ENCODE measurements at places on chromosomes 5 and 9. TPM values are rescaled to one million over a fixed set of nuclear protein-coding genes. Genes with fewer than 3 reads are reported as not detected.

DNA sequence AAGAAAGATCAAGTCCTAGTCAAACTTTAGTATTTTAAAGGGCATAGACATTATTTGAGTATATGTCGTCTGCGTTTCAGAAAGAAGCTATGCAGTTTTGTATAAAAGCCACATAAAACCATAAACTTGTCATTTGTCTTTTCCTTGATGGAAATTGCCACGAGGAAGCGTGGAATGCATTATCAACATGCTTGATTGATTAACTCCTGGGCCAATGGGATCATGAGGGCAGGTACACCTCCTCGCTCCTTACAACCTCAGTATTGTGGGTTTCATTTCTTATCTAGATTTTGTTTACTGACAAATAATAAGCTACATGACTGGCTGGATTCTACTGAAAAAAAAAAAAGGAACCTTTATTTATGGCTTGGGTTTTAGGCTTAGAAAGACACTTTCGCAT lies 122.5 kb upstream of the RFX3 start:
- no peaks in the 10 kb centered on the region for H3K27me3 ChIP-seq
- no peaks in the 10 kb centered on the region for H3K4me1 ChIP-seq
- H3K36me3 ChIP-seq = no peaks in the 10 kb centered on the region
- H3K27ac ChIP-seq = no peak overlapping the region
- DNase-seq = no peak

DNA sequence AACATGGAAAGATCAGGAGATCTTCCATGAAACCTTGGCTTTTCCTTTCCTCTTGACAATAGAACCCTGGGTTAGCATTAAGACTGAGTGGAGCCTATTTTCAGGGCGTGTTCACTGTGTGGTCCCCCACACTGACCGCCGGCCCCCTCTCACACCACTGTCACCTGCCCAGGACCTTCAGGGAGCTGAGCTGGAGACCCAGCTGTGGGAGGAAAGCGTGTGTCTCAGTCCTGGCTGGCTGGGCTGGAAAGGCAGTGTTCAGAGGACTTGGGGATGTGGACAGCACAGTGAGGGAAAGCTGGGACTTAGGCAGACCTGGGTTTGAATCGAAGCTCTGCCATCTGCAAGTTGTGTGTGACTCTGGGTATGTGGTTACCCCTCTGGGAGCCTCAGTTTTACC lies 268.1 kb downstream of the NSG2 start:
- H3K27me3 ChIP-seq = peaks cover 34% of the 10 kb centered on the region
- H3K4me1 ChIP-seq = peaks cover 7% of the 10 kb centered on the region
- no peak overlapping the region for H3K4me3 ChIP-seq
- H3K27ac ChIP-seq = no peak overlapping the region

The PLAC8L1 gene
- total RNA-seq = not detected

DNA sequence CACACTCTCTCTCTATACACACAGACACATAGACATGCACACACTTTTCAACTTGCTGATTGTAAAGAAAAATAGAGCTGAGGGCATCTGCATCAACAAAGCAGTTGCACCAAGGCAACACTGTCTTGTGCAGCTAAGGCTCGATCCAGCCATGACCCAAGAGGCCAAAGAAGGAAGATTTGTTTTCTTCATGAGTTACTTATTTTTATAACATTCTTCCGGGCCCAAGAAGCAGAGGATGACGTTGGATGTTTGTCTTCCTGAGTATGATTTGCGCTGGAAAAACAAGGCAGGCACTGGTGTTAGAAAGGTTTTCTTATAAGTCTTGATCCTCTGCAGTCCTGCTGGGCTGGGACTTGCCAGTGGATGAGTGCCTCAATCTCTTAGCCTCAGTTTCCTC lies 344.1 kb downstream of the ADAMTS6 start:
- H3K36me3 ChIP-seq = no peaks in the 10 kb centered on the region
- H3K4me3 ChIP-seq = no peak overlapping the region
- no peaks in the 10 kb centered on the region for H3K4me1 ChIP-seq
- peaks cover 2% of the 10 kb centered on the region for H3K27me3 ChIP-seq
- H3K27ac ChIP-seq = no peak overlapping the region

- H3K4me3 ChIP-seq = no peak overlapping the region
- H3K4me1 ChIP-seq = no peaks in the 10 kb centered on the region
- H3K27ac ChIP-seq = no peak overlapping the region
These were observed 20.1 kb downstream of the FIBCD1 start for GRCh38 chr9:130918826-130919558.

The PTPRD gene
- 3.7 TPM for total RNA-seq

DNA sequence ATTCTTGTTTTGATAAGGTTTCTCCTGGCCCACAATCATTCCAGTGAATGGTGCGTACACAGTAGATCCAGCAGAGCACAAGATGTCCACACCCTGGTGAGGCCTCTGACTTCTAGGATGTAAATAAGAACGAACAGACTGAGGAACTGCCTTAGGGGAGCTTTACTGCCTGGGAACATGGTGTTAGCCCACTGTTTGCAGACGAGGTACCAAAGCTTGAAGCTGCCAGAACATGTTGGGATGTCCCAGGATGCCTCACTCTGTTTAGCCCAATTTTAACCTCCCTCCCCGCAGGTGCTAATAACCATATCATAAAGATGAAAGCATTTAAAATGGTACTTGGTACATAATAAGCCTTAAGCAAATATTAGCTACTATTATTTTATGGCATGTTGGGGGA lies 3.5 kb downstream of the LECT2 start:
- no peak overlapping the region for H3K4me3 ChIP-seq
- no peaks in the 10 kb centered on the region for H3K4me1 ChIP-seq
- no peak overlapping the region for H3K27ac ChIP-seq
- no peaks in the 10 kb centered on the region for H3K36me3 ChIP-seq
- no peak for DNase-seq

- no peak overlapping the region for H3K4me3 ChIP-seq
- H3K27me3 ChIP-seq = no peaks in the 10 kb centered on the region
- no peak for DNase-seq
- no peaks in the 10 kb centered on the region for H3K4me1 ChIP-seq
- H3K36me3 ChIP-seq = no peaks in the 10 kb centered on the region
These were observed 207.4 kb downstream of the AGTPBP1 start for GRCh38 chr9:85534340-85534739.

The NUTM2G gene
- total RNA-seq = not detected

The FBN2 gene
- not detected for total RNA-seq

The PSAT1 gene
- 51.8 TPM for total RNA-seq

GRCh38 chr9:27528886-27529315 lies 713 bp downstream of the MOB3B start:
- H3K27me3 ChIP-seq = peaks cover 25% of the 10 kb centered on the region
- H3K36me3 ChIP-seq = no peaks in the 10 kb centered on the region
- peak; percentile 79 for DNase-seq
- H3K4me3 ChIP-seq = peak overlapping the region; percentile 79

DNA sequence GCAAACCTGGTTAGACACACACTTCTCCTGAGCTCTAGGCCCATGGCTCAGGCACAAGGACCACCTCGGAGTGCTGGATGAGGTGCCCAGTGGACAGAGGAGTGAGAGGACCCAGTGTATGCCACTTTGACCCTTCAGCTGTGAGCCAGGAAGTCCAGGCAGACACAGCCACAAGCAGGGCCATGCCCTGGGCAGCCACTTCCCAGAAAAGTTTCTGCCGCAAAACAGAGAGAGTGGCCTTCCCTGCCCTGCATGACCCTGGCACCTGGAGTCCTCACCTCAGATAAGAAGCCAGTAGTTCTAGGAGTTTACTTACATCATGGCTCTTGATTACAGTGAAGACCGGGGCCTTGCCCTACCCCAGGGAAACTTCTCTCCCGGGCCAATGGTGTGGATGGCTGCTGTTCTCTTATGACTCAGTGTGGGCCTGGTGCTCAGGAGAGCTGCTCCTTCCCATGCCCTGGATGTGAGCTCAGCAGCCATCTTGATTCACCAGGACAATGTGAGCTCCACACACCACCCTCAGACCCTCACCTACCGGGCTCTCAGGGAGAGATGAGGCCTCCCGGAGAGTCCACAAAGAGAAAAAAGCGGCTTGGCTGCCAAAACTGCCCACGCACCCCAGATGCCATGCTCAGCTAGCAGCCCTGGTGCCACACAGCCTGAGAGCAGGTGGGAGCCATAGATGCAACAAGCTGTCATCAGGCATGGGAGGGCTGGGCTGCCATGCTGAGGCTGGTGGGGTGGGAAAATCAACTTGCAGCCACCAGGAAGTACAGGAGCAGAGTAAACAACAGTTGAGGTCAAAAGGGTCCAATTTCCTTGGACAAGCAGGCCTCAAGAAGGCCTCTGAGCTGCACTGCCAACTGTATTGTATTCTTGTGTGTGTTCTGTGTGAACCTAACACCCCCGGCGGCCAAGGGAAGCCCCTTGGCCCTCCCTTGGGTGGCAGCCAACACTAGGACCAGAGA lies 11.7 kb upstream of the IRF1 start:
- no peaks in the 10 kb centered on the region for H3K36me3 ChIP-seq
- peak overlapping the region; percentile 100 for H3K27ac ChIP-seq
- H3K4me1 ChIP-seq = peaks cover 58% of the 10 kb centered on the region
- no peak overlapping the region for H3K4me3 ChIP-seq
- DNase-seq = no peak

The GPX8 gene
- total RNA-seq = not detected

DNA sequence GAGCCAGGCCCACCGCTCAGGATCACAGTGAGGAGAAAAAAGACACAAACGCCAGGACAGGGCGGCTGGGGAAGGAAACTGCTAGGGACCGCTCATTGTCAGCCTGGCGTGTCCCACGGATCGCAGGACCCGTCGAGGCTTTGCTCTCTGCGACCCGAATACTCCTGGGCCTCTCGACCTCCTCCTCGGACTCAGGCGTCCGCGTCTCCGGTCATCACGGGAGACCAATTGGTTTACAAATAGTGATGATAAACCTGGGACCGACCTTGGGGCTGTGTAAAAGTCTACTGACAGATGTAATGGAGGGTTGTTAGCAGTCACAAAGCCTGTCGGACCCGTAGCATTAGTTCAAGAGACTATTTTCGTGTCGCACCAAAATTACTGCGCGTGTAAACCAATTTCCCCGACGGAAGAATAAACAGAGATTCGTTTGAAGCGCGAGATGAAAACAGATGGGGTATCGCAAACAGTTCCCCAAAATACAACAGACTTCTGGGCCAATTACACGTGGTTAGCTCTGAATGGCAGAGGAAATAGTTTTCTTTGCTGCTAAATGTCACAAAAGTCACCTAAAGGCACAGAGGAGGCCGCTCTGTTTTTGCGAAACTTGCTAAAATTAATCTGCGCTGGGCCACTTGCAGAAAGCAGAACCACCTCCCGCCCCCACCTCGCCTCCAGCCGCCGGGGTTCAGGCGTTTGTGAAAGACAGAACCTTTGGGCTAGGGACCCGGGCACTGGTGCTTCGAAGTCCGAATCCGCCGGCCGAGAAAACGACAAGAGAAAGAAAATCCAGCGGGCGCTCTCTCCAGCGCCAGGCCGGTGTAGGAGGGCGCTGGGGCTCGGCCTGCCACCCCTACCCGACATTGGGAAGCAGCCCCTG lies 67.6 kb downstream of the FOXD1 start:
- peaks cover 19% of the 10 kb centered on the region for H3K36me3 ChIP-seq
- H3K4me3 ChIP-seq = peak overlapping the region; percentile 41
- DNase-seq = no peak
- peaks cover 54% of the 10 kb centered on the region for H3K27me3 ChIP-seq
- H3K27ac ChIP-seq = no peak overlapping the region

The SPATA31E1 gene
- total RNA-seq = not detected

DNA sequence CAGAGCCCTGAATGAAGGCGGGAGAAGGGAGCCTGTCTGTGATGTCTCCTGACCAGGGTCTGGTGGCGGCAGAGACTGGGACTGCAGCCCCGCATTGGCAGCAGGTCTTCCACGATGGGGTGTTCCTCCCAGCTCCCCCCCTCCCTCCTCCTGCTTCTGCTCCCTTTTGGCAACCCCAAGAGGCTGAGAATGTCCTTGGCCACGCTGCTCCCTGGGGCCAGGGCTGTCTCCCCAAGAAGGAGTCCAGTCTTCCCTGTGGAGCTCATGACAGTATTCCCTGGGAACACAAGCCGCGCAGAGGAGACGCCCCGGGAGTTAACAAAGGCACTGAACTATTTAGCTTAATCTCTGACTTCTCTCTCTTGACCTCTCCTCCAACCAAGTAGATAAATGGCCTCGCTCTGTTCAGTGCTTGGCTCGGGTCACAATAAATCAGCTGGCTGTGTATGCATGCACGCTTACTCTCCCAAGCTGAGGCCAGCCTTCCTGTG lies 84.0 kb upstream of the NEURL1B start:
- H3K4me1 ChIP-seq = no peaks in the 10 kb centered on the region
- no peak for DNase-seq

The ARSK gene
- total RNA-seq = 2.9 TPM

DNA sequence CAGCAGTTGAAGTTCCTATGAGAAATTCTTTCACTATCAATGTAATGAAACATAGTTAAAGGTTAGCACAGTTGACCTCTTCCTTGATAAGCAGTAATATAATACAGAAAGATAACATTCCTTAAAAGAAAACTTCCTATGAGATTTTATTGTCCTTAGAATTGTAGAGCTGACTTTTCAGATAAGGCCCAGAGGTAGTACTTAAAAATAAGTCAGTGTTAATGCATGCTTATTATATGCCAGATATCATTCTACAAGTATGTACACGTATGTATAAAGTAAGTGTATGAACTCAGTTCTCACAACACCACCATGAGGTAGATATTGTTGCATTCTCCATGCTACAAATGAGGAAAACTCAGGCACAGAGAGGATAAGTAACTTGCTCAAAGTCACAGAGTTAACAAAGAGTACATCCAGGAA lies 15.3 kb downstream of the AP3S1 start:
- no peak overlapping the region for H3K27ac ChIP-seq
- no peaks in the 10 kb centered on the region for H3K36me3 ChIP-seq
- H3K4me1 ChIP-seq = peaks cover 24% of the 10 kb centered on the region
- DNase-seq = no peak
- H3K4me3 ChIP-seq = no peak overlapping the region

DNA sequence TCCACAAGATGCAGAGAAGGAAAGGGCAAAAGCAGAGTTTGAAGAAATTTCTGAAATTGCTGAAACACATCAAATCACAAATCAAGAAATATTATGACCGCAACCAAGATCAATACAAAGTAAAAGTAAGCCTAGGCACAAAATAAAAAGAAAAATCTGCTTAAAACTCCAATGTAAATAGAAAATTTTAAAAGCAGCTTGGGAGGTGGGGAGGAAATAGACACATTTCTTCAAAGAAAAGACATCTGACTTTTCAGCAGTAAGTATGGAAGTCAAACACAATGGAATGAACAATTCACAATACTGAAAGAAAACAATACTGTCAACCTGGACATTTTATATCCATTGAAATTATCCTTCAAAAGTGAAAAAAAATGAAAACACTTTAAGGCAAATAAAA lies 55.1 kb downstream of the HTR4 start:
- H3K27ac ChIP-seq = no peak overlapping the region
- DNase-seq = no peak
- no peak overlapping the region for H3K4me3 ChIP-seq
- peaks cover 44% of the 10 kb centered on the region for H3K27me3 ChIP-seq

All from natural killer cell treated with Interleukin-12 subunit alpha and Interleukin-12 subunit beta and Interleukin-15 and Interleukin-18, amount 100 ng/mL, for 72 hours (primary cell).